CD4-positive, alpha-beta T cell treated with Interleukin-21 for 1 hour (primary cell): ENCODE measurements at places on chromosomes 16 and 17.
A peak's percentile ranks its signal among the peaks of the same experiment; 100 is the strongest.

GRCh38 chr17:29038085-29038795 lies 4.7 kb upstream of the PIPOX start:
- DNase-seq = no peak

DNA sequence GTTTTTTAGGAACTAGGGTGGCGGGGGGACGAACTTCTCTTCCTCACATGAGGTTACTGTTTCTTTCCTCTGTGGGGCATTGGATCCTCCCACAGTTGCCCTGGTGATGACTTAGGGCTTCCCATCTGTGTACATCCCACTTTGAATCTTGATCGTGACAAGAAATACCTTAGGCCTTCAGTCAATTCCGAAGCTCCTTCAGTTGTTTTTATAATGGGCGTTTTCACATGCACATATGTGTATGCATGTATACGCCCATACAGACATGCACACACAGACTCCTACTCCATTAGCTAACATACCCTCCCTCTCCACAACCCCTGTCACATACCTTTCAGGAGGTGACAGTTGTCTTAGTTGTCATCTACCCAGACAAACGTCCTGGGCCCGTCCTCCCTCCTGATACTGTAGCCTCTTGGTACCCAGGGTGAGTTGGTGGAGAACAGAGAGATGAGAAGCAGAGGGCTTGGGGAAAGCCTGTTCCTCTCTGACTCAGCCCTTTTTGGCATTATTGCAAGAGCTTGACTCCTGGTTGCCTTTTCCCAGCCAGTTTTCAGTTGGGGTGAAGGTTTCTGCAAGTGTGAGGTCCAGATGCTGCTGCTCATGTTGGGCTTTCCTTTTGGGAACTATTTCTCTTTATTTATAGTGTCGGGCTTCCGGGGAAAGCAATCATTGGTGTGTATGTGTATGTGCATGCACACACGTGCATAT lies 2.2 kb upstream of the AOC2 start:
- DNase-seq = no peak

GRCh38 chr16:89912627-89913026 lies 6.0 kb upstream of the MC1R start:
- no peak for DNase-seq

DNA sequence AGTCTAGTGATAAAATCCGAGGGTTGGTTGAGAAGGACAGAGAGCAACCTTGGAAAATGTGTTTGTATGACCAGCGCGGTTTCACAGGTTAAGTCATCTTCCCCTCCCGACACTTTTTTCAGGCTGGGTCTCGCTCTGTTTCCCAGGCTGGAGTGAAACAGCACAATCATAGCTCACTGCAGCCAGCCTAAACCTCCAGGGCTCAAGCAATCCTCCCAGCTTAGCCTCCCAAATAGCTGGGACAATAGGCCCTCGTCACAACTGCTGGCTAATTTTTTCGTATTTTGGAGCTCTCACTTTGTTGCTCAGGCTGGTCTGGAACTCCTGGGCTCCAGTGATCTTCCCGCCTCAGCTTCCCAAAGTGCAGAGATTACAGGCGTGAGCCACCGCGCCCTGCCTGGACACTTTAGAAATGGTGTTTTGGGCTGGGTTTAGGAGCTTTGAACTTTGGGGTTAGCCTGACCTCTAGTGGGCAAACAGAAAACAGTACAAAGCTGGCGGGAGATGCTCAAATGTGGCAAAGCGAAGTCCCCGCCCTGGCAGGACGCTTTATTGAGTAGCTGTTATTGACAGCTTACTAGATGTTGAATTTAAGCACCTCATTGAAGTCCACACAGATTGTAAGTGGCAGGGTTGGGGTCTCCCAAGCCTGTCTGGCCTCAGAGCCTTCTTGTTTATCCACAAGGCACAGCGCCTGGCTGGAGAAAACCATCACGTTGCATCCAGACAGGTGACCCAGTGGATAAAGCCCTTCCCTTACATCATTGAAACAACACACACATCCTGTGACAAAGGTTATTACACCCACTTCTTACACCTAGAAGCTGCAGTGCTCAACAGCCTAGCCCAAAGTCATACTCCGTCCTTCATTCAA lies 34.7 kb upstream of the RBBP6 start:
- DNase-seq = peak; percentile 68

GRCh38 chr17:75553295-75554110 lies 28.0 kb downstream of the LLGL2 start:
- DNase-seq = no peak

- DNase-seq = no peak
Measured at GRCh38 chr16:71439523-71439922, 2.3 kb downstream of the TLE7 start.

- no peak for DNase-seq
Measured at GRCh38 chr16:17414421-17414820, 56.3 kb downstream of the XYLT1 start.

GRCh38 chr17:42969001-42969581 lies 4.8 kb upstream of the AARSD1 start:
- DNase-seq = no peak

DNA sequence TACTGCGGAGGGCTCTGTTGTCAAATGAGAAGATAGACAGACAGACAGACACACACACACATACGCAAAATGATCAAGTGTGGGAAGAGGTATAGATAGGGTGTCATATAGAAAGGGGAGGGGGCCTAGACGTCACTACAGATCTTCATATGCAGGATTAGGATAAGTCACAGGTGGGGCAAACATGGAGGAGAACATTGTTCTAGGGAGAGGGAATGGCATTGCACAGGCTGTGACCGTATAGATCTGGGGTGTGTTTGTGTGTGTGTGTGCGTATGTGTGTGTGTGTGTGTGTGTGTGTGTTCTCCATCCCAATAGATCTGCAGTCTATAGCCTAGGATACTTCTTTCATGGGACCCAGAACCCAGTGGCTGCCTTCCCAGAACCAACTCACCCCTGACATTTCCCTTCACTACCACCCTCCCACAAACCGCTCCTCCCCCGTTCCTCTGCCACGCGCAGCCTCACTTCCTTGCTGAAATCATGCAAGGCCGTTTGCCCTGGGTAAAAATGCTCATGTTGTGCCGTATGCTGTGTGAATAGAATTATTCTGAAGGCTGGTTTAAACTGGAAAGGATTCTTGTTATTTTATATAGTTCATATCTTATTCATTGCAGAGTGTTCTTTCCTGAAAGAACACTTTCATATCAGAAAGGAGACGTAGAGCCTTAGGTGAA lies 50.5 kb upstream of the CCL1 start:
- no peak for DNase-seq

- peak; percentile 26 for DNase-seq
Measured at GRCh38 chr17:35577830-35578196, 558 bp downstream of the PEX12 start.

DNA sequence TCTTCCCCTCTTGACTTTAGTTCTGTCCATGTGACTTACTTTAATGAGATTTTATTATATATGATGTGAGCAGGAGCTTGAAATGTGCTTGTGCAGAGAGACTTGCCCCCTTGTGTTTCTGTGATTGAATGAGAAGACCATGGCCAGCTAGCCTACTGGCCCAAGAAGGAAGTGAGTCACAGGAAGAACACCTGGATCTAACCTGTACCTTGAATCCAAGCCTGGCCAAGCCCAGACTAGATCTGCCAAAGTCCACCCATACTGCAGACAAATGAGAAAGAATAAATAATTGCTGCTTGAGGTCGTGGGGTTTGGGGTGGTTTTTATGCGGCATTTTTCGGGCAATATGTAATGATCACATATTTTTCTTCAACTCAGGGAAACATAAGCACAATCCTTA lies 9.6 kb downstream of the ABCA10 start:
- no peak for DNase-seq

- DNase-seq = no peak
Measured at GRCh38 chr17:17605729-17606088, 14.2 kb upstream of the PEMT start.

GRCh38 chr17:3900646-3901045 lies 7.8 kb upstream of the CAMKK1 start:
- no peak for DNase-seq

GRCh38 chr16:26987597-26988010 lies 79.1 kb upstream of the C16orf82 start:
- DNase-seq = no peak

- no peak for DNase-seq
Measured at GRCh38 chr17:8806253-8806925, 7.2 kb upstream of the MFSD6L start.

- DNase-seq = no peak
Measured at GRCh38 chr17:73324160-73324475, 12.3 kb upstream of the CDC42EP4 start.

- DNase-seq = no peak
Measured at GRCh38 chr17:75396796-75397195, 8.7 kb downstream of the GRB2 start.

DNA sequence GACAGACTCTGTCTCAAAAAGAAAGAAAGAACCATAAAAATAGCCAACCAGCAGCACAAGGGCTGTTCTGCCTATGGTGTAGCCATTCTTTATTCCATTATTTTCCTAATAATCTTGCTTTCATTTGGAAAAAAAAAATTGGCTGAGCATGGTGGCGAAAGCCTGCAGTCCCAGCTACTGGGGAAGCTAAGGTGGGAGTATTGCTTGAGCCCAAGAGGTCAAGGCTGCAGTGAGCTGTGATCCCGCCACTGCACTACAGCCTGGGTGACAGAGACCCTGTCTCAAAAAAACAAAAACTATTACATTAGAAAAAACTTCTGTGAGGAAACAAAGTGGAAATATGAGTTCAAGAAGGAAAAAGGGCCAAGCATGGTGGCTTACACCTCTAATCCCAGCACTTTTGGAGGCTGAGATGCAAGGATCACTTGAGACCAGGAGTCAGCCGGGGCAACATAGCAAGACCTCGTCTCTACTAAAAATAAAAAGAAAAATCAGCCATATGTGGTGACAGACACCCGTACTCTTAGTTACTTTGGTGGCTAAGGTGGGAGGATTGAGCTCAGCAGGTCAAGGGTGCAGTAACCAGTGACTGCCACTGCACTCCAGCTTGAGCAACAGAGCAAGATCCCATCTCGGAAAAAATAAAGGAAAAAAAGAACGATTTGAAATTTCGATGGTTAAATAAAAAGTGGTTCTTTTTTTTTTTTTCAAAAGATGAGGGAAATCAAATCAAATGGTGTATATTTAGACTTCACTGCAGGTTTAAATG lies 2.5 kb downstream of the DCAKD start:
- no peak for DNase-seq

GRCh38 chr16:15536843-15537242 lies 102.5 kb downstream of the BMERB1 start:
- no peak for DNase-seq

- DNase-seq = no peak
Measured at GRCh38 chr16:7571366-7571765, 238.7 kb downstream of the RBFOX1 start.

GRCh38 chr17:58364270-58364942 lies 12.4 kb upstream of the SUPT4H1 start:
- DNase-seq = no peak

- DNase-seq = no peak
Measured at GRCh38 chr17:36464765-36465088, 21.8 kb upstream of the ZNHIT3 start.

DNA sequence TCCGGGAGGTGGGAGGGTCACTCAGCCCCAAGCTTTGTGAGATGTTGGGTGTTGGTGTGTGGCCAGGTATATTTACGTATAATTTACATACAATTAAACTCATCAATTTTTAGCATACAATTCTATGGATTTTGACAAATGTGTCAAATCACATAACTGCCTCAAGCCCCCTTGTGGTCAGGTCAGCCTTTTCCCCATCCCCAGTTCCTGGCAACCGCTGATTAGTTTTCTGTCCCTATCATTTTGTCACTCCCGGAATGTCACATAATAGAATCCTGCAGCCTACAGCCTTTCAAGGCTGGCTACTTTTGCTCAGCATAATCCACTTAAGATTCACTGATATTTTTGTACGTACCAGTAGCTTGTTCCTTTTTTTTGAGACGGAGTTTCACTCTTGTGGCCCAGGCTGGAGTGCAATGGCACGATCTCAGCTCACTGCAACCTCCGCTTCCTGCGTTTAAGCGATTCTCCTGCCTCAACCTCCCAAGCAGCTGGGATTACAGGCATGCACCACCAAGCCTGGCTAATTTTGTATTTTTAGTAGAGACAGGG lies 19.3 kb upstream of the RAI1 start:
- no peak for DNase-seq

DNA sequence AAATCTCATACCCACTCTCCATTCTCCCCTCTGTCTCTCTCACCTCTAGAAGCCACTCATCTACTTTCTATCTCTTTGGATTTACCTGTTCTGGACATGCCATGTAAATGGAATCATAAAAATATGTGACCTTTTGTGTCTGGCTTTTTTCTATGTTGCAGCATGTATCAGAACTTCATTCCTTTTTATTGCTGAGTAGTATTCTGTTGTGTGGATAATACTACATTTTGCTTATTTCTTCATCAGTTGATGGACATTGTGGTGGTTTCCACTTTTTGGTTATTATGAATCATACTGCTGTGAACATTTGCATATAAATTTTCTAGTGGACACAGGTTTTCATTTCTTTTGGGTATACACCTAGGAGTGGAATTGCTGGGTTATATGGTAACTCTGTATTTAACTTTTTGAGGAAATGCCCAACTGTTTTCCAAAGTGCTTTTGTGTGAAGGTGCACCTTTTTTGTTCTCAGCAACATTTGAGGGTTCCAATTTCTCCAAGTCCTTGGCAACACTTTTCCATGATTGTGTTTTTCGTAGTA lies 18.2 kb downstream of the MRTFB start:
- DNase-seq = no peak

GRCh38 chr16:46828943-46829342 lies 2.0 kb downstream of the C16orf87 start:
- DNase-seq = no peak
